ENCODE measurements at places on chromosomes 11 and 22.

- no peak for DNase-seq
Measured at GRCh38 chr11:128913806-128914205, 22.6 kb downstream of the KCNJ5 start.

GRCh38 chr11:70547821-70548670 lies 149.7 kb downstream of the CTTN start:
- no peak for DNase-seq

DNA sequence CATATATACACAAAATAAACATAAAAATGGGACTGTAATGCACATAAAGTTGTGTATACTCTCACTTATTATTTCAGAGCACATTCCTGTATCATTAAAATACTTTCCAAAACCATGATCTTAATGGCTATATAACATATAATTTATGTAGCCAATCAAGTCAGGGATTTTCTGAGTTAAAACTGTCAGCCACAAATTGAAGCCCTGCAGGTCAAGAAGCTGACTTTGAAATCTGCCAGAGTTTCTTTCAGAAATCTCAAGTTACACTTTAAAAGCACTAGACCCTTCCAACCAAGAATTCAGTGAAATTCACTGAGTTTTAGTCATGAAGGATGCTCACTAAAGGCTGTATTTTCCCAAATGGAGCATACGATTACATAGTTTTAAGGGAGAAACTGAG lies 47.6 kb downstream of the PHF21A start:
- no peak for DNase-seq

- no peak for DNase-seq
Measured at GRCh38 chr11:10864688-10865087, 6.8 kb upstream of the ZBED5 start.

DNA sequence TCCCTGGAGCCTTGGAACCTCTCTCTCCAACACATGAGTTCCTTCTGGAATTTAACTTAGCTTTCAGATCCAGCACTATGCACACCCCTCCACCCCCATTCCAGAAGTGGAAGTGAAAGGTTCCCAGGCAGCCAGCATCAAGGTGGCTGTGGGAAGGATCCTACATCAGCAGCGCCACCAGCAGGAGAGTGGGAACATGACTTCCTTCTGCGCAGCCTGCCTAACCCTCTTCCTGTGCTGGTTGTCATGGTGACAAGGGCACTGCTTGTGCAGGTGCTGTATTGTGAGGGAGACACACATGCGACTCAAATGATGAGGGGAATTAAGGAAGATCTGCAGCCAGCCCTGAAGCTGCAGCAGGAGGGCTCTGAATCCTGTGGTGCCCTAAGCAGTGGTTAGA lies 904.5 kb upstream of the API5 start:
- peak; percentile 23 for DNase-seq

DNA sequence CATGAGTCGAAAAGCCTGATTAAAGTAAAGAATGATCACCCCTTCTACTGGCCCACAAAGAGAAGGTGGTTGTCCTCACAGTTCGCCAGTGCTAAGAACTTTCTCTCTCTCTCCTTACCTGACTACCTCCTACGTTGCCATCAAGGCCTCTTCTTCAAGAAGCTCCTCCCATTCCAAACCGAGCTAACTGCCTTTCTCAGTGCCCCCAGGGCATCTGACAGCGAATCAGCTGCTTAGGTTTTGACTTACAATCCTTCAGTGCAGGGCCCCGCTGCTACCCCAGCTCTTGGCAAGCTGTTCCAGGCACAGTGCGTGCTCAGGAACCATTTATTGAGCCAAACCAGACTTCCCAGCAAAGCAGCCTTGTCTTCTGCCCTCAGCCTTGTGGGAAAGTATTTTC lies 5.8 kb downstream of the VSTM5 start:
- DNase-seq, result no peak

GRCh38 chr11:706957-707816 lies 1.2 kb downstream of the EPS8L2 start:
- no peak for DNase-seq

DNA sequence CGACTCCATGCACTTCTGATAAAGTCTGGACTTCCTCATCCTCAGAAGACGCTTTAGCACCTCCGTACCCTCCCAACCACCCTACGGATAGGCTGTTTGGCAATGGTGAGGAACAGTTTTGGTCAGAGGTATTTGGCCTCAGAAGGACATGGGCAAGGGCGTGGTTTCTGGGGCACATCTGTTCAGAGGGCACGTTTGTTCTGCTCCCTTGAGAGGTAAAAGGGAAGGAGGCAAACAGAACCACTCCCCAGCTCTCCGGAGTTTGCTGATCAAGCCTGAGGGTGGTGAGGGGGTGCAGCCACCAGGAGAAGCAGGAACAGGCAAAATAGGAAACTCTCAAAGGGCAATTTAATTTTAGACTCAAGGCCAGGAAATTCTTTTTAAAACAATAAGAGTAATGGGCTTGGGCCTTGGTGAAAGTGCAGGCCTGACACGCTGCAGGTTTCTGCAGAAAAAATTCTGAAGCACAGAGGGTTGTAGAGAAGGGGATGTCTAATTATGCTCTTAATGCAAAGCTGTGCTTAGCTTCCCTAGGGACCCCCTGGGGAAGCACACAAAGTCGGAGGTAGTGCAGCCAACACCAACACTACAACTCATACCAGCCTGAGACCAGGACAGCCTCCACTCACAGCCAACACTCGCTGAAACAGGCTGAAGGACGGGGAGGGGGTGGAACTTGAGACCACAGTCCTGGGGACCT lies 23.3 kb downstream of the ETS1 start:
- DNase-seq, result no peak

- DNase-seq, result no peak
Measured at GRCh38 chr11:123700772-123701171, 40.7 kb downstream of the ZNF202 start.

GRCh38 chr22:17137861-17138425 lies 16.8 kb upstream of the TMEM121B start:
- DNase-seq, result no peak

- no peak for DNase-seq
Measured at GRCh38 chr11:16805938-16806337, 67.5 kb downstream of the C11orf58 start.

DNA sequence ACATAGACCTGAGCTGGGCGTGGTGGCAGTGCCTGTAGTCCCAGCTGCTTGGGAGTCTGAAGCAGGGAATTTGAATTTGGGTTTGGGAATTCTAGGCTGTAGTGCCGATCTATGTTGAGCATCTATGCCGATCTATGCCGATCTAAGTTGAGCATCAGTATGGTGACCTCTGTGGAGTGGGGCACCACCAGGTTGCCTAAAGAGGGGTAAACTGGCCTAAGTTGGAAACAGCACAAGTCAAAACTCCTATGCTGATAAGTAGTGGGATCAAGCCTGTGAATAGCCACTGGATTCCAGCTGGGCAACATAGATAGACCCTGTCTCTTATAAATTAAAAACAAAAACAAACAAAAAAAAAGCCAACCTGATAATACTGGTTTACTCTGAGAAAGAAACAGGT lies 7.4 kb downstream of the WEE1 start:
- DNase-seq, result no peak

GRCh38 chr11:132168344-132168981 lies 798.0 kb downstream of the NTM start:
- DNase-seq, result no peak

DNA sequence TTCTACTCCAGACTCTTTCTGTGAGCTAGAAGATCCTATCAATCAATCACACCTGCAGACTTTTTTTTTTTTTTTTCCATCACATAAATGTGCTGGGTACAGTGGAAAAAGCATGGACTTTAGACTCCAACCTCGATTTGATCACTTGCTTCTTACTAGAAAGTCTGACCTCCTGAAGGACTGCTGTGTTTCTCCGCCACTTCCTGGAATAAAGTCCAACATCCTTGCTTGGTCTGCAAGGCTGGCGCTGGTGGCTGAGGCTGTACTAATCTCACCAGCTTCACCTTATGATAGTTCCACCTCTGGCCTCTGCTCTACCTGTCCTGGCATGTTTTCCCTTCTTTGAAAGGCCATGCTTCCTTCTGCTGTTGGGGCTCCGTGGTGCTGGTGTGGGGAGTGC lies 60.9 kb upstream of the SESN3 start:
- no peak for DNase-seq

GRCh38 chr11:102302241-102302640 lies 15.0 kb upstream of the BIRC3 start:
- DNase-seq, result no peak

GRCh38 chr11:6962673-6963072 lies 36.4 kb downstream of the ZNF215 start:
- DNase-seq, result no peak

All from substantia nigra (tissue), 51 donors.